NCI-H1048 (cell line): ENCODE measurements at places on chromosomes 6 and 20.

GRCh38 chr6:14200047-14200446 is 82.5 kb downstream of the CD83 start:
- DNase-seq = no peak

GRCh38 chr6:50707191-50707590 is 6.1 kb upstream of the TFAP2D start:
- no peak for DNase-seq

- no peak for DNase-seq
These were observed 47.5 kb upstream of the MPC1 start for GRCh38 chr6:166430269-166430668.

- DNase-seq = no peak
These were observed 235.6 kb upstream of the PRDM1 start for GRCh38 chr6:105850261-105851112.

DNA sequence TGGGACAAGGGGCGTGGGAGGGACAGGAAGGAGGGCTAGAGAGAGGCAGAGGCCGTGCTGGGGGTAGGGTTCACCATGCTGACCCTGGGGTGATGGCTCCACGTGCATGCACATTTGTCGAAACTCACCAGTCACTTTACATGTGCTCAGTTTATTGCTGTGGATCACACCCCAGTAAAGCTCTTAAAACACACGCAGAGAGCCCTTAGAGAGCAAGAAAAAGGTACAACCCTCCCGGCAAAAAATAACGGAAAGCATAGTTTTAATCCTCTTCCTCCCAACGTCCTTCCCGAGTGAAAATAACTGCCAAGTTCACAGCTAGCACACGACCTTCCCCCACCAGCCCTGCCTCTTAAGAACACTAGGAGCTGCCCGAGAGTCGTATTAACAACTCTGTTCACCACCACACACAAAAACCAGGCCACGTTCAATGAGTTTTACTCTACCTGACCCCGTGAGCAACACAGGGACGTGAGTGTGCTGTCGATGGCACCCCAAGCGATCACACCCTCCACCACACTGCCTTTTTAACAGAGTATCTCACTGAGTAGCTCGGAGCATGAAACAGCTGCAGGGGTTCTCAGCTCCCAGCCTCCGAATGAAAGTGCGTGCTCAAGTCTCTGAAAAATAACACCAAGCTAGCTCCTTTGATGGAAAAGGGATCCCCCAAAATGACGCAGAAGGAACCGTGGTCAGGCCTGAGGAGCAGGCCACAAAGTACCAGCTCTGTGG is 39.7 kb downstream of the TAF4 start:
- DNase-seq = no peak

- no peak for DNase-seq
These were observed 442.2 kb downstream of the RNF144B start for GRCh38 chr6:18829272-18829870.

- no peak for DNase-seq
These were observed 84.1 kb upstream of the FOXP4 start for GRCh38 chr6:41462033-41462432.

GRCh38 chr20:38152175-38152620 is 12.9 kb downstream of the TGM2 start:
- DNase-seq = no peak

GRCh38 chr6:30357678-30358540 is 13.0 kb downstream of the RPP21 start:
- DNase-seq = no peak

DNA sequence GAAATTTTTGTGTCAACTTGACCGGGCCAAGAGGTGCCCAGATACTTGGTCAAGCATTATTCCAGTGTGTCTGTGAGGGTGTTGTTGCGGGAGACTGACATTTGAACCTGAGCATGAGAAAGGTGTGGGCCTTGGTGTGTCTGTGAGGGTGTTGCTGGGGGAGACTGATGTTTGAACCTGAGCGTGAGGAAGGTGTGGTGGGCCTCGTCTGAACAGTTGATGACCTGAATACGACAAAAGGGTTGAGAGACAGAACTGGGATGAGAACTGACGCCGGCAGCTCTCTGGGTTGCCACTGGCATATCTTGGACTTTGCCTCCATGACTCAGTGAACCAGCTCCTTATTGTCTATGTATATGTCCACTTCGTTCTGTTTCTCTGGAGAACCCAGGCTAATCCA is 240.5 kb downstream of the ERMARD start:
- no peak for DNase-seq

- DNase-seq = no peak
These were observed 54.2 kb downstream of the MRPL14 start for GRCh38 chr6:44072959-44073611.

GRCh38 chr20:25288291-25289181 is 40.7 kb downstream of the PYGB start:
- no peak for DNase-seq

DNA sequence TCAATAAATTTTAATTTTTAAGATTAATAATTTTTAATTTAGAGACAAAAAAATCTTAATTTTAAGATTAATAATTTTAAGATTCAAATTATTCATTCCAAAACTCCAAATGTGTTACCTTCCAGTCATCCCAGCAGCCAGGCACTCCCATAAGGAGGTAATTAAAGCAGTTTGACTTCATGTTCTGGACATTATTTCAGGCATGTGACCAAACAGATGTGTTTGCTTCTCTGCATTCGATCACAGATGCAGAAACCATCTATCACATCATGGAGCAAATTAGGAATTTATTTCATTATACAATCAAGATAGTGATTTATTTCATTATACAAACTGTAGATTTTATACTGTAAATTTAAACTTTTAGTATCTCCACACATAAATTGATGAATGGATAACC is 150.3 kb downstream of the AKAP7 start:
- no peak for DNase-seq

DNA sequence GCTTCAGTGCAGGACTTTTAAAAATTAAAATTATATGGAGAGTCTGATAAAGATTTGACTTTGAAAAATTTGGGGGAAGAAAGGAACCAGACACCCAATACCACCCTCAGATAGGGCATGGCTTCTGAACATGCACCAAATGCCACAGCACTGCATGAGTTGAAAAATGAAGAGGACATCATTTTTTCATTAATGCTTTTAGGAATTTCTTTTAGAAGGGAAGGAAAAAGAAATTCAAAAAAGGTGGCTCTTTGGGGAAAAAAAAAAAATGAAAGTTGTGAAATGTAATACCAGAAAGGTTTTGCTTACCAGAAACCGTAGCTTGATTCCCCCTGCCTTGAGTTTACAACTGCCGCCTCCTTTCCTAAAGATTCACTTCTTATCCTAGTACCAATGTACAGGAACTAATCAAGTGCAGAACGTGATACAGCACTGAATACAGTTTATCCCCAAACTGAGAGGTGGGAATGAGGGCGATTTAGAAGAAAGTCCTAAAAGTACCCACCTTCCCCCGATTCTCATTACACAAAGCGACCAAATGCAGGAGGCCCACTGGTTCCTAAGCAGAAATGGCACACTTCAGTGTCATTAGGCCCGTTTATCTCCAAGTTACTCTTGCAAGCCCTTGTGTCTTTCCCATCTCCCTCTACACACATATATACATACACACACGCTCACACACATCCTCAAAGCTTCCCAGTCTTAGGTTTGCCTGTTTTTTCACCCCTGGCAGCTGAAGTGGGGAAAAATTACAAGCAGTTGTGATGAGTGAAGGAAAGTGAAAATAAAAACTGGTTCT is 2.8 kb downstream of the PPP1R10 start:
- DNase-seq = no peak

DNA sequence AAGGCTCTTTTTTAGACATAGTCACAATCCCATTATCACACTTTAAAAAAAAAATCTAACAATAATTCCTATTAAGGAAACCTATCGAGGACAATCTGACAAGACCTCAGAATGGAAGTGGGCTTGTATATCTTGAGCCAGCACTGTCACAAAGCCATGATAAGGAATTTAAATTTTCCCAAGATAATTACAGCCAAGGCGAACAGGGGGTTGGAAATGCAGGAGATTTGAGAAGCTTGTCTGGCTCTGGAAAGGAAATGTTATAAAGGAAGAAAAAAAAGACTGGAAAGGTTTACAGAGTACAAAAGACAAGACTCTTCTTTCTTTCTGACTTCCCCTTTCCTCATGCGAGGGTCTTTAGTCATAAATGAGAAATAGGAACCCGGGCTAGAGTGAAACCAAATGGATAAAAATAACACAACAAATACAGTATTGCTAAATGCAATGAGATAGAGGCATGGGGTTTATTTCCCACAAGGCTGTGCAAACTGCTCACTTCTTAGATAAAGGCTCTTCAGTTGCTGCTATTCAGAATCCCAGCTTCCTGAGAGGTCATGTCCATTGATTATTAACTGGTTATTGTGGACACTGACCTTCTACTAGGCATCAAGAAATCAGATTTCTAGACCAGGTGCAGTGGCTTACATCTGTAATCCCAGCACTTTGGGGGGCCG is 13.4 kb upstream of the GHRH start:
- DNase-seq = no peak

DNA sequence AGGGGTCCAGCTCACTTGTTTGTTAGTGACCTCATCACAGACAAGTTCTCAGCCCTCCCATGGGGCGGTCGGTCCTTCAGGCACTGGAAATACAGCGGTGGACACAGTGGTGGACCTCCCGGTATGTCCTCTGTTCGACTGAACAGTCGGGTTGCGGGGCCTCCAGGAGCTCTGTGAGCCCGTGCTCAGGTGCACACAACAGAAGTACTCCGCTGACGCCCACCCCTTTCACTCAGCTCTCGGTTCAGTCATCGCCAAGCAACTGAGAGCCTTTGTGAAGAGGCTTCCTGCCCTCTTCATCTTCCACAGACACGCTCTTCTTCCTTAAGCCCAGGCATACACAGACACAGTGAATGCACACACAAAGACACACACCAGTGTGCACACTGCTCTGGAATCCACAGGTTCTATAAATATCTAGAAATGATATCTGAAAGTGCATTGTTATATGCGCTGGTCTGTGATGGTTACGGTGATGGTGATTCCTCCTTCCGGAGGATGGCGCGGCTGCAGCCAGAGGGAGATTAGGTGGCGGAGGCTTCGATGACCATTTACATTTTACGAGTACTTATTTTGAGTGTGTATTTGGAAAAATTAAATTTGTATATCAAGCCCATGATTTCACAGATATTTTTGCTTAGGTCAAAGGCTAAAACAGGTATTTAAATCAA is 46.8 kb upstream of the BHLHE23 start:
- no peak for DNase-seq

- DNase-seq = no peak
These were observed at the start of gene TAAR1 for GRCh38 chr6:132659082-132659481. TAAR1 (minus strand) TSS chr6:132659182; CDS start chr6:132646003, 13,179 bp downstream.

- no peak for DNase-seq
These were observed 64.3 kb upstream of the PAK5 start for GRCh38 chr20:9903048-9903655.

GRCh38 chr20:2751347-2751877 is 49.0 kb downstream of the CPXM1 start:
- no peak for DNase-seq

GRCh38 chr6:164825386-164825785 is 484.0 kb downstream of the C6orf118 start:
- DNase-seq = no peak

GRCh38 chr6:137880746-137881521 is 13.9 kb downstream of the TNFAIP3 start:
- DNase-seq = no peak

GRCh38 chr20:10649797-10650160 is 24.0 kb downstream of the JAG1 start:
- no peak for DNase-seq

DNA sequence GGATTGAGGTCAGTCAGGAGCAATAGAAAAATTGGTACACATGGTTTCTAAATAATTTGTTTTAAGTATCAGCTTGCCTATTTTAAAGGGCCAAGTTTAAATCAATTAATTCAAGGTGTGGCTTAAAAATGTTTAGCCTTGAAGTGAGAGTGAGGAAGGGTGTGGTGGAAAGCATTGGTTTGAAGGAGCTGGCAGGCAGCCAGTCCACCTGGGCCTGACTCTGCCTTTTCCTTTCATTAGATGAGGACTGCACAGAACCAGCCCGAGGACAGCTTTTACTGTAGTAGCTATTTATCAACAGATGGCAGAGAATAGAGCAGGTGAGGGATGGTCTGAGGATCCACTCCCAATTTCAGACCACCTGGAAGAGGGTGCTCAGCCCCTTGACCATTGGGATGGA is 42.4 kb downstream of the DHX35 start:
- no peak for DNase-seq

DNA sequence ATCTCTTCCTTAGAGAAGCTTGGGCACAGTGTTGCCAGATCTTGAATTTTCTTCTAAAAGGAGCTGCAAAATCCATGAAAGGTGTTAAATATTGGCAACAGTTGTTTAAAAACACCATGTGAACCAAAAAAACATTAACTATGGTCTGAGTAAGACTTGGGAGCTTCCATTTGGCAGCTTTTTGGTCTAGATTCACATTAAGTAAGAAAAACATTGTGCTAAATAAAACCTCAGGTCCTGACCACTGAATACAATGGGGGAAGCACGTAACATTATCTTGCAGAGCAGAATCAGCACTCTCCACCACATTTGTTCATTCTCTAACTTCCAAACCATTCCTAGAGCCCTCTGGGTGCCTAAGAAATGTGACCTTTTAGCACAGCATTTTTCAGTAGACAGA is 437.6 kb upstream of the PLCB4 start:
- DNase-seq = no peak

- DNase-seq = no peak
These were observed 1040.7 kb upstream of the ADGRB3 start for GRCh38 chr6:67594366-67594765.

DNA sequence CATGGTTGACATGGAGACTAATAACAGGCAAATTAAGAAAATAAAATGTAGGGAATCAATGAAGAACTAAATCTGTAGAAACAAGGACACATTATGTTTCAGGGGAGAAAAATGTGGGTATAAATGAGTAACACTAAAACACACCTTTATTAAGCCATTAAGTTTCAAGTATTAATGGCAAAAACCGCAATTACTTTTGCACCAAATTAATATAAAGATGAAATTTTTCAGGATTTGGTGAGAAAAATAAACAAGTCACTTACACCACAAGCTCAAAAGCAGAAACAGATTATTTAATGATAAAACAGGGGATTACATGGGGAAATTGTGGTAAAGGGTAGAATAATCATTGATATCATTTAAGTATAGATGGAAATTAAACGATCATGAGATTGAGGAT is 793.8 kb upstream of the FLRT3 start:
- DNase-seq = no peak

DNA sequence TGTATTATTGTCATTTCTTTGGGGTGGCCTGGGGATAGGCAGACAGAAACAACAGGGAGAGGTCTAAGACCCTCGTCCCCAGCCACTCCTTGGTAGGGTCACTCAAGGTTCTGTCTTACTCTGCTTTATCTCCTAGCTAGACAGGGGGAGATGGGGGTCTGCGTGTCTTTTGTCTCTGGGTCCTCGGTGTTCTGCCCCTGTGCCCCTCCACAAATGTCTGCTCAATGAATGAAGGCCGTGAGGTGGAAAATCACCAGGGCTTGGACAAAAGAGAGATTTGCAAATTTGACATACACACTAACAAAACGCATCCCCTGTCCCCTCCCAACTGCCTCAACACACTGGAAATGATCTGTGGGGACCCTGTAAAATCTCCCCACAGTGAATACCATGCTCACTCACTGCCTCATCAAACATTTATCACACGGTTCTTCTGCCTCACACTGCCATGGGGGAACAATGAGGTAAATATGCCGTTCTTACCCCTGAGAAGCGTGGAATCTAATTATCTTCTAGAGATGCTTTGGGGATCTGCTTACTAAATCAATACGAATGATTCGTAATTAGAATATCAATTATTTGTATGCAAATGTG is 13.2 kb upstream of the VAPB start:
- DNase-seq = no peak
